ENCODE measurements at places on chromosomes 5 and 9.

DNA sequence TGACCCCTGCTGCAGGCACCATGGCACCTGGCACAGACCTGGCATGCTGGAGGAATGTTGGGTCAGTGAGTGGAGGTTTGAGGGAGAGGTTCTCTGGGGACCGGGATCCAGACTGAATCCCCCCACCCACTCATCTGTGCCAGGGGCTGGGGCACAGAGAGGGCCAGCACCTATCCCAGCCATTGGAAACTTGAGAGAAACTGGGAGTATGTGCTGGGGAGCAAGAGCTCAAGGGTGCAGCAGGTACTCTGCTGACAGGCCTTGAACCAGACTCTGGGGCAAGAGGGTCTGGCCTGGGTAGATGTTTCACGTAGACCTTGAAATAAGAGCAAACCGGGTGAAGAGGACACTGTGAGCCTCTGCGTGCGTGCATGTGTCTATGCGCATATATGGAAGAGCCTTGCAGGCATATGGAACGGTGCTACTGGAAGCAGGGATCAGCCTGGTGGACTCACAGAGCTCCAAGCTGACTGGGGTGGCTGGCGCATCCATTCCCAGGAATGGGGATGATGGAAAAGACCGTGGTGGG lies 8.8 kb downstream of the FGF18 start:
- no peak for DNase-seq

- no peak for DNase-seq
These were observed 11.8 kb downstream of the BRD3 start for GRCh38 chr9:134055981-134056461.

DNA sequence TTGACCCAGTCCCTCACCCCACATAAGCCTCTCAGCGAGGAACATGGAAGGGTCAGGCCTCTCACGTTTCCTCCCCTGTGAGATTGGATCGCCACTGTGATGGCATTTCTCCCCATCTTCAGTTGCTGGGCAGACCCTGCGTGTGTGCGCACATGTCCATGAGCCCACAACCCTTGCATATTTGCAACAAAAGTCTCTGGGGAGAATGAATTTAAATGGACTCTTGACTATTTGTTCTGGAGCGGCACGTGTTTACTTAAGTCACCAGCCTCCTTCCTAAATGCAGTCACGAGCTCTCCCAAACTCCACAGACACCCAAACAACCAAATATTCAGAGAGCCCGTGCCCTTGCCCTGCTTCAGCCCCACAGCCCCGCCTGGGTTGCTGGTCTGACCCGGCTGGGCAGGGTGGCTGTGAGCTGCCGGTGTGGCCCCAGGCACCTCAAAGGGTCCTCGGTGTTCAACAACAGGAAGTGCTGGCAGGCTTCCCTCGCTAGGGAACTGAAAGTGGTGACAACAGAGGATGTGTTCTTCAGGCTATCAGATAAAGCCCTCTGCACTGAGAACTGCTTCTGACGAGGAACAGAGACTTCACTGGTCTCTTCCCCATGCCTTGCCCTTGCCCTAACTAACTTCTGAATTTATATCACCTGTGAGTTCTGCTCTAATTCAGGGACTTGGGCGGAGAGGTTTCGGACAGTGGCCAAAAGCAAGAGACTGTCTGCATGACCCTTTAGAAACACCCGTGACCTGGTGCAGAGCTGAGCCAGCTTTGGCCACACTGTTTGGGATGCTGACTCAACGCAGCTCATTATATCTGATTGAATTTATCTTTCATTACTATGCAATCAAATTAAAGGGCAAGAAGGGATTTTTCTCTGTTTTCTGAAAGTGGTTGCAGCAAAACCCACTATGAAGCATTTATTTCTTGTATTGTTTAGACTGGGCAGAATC lies 19.2 kb upstream of the CD180 start:
- peak; percentile 56 for DNase-seq

DNA sequence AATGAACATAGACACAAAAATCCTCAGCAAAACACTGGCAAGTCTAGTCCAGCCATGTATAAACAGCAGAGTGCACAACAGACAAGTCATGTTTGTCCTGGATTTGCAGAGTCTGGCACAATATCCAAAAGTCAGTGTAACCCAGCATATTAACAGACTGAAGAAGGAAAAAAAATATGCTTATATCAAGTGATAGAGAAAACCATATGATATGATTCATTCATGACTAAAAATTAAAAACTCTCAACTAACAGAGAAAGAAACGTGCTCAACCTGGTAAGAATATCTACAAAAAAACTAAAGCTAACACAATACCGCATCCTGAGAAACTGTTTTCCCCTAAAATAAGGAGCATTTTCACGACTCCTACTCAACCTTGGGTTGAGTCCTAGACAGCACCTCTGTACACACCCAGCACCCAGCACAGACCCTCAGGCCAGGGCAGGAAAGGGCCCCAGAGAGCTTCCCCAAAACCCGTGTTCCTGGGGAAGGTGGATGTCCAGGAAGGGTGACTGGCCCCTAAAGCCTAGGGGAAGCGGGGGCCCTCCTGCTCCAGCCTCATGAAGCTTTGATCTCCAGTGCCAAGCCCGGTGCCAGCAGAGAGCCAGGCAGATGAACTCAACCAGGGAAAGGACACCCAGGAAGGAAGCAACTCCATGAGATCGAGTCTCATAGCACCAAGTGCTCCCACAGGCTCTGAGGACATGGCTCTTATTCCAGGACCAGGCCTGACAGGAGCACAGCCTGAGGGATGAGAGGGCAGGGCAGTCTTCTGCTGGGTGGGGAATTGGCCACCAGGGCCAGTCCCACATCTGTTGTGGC lies 38.9 kb downstream of the ADAMTS2 start:
- DNase-seq: no peak

- DNase-seq: no peak
These were observed 21.4 kb downstream of the MEGF10 start for GRCh38 chr5:127311781-127312525.

DNA sequence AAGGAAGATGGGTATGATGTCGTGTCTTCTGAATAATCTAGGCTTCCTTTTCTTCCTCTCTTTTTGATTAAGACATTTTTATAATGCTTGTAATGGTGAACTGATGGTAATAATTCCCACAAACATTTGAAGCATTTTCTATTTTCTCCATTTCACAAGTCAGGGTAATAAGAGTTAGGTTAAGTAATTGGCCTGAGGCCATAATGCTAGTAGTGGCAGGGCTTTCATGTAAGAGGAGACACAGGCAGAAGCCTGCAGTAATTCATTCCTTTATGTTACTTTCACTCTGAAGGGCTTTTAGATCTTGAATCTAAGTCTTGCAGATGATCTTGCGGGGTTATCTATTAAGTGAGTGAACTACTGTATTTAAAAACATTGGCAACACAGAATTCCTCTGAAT lies 374.9 kb downstream of the MAT2B start:
- no peak for DNase-seq

- DNase-seq: no peak
These were observed 125.3 kb upstream of the MARCHF11 start for GRCh38 chr5:16304846-16305245.

GRCh38 chr9:136901516-136902258 lies 15.4 kb downstream of the TRAF2 start:
- DNase-seq: peak; percentile 63

- peak; percentile 3 for DNase-seq
These were observed at the start of gene NUDT12 for GRCh38 chr5:103562453-103563157. NUDT12 (minus strand) TSS chr5:103562789; CDS start chr5:103560248, 2,541 bp downstream.

DNA sequence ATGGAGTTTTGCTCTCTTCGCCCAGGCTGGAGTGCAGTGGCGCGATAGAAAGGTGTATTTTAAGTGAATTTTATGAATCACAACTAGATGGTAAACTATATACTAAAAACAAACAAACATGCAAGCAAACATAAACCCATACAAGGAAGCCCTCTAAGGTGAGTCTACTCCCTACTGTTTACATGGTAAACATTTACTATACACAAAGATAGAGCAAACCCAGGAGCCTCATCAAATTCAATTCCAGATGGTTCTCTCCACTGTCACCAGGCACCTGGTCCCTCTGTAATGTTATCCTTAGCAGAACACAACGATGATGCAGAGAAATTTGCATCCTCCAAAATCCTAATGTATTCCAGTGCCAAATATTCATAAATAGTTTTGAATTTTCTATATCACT lies 17.9 kb downstream of the ANKH start:
- no peak for DNase-seq

DNA sequence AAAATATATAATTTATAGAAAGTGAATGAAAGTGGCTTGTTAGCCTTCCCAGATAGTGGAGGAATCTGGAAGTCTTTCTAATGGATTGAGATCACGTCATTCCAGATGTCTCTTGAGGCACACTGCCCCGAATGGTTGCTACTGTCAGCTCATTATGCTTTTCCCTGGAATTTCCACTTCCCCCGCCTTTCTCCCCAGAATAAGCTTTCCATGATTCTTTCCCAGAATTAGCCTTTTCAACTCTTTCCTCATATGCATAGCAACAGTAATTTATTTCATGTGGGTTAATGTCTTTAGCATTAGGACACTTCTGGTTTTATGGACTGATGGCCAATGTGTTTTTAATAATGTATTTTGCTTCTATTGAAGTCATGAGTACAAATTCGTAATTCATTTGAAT lies 81.5 kb downstream of the PALM2AKAP2 start:
- no peak for DNase-seq

- DNase-seq: no peak
These were observed 67.2 kb upstream of the GOLM1 start for GRCh38 chr9:86166546-86166945.

- no peak for DNase-seq
These were observed 256.0 kb downstream of the TMEM167A start for GRCh38 chr5:82820961-82821845.

- no peak for DNase-seq
These were observed 593.8 kb downstream of the CDK5RAP2 start for GRCh38 chr9:119986205-119986604.
